ENCODE measurements at places on chromosomes 12 and 14. TPM values are rescaled to one million over a fixed set of nuclear protein-coding genes. Genes with fewer than 3 reads are reported as not detected.

Gene RIMBP2
- not detected for total RNA-seq

Gene KCNC2
- not detected for total RNA-seq

Gene RASSF3
- 28.8 TPM for total RNA-seq

Gene POTEM
- total RNA-seq, result not detected

Gene ART4
- under 0.01 TPM for total RNA-seq

Gene SLC6A12
- under 0.01 TPM for total RNA-seq

Gene GYS2
- not detected for total RNA-seq

Gene ATP5MC2
- total RNA-seq, result 189 TPM

Gene TRPV4
- 0.44 TPM for total RNA-seq

Gene MIPOL1
- 13.5 TPM for total RNA-seq

Gene EIF2S3B
- total RNA-seq, result 2.8 TPM

Gene RNU4-1
- total RNA-seq, result under 0.01 TPM

Gene ANO4
- 4.9 TPM for total RNA-seq

Gene ERBB3
- under 0.01 TPM for total RNA-seq

Gene SPRING1
- total RNA-seq, result 43.2 TPM

Gene RTL1
- total RNA-seq, result not detected

Gene SELPLG
- 2.1 TPM for total RNA-seq

Gene GALNT6
- total RNA-seq, result 10.5 TPM

Gene SLC4A8
- total RNA-seq, result 8.2 TPM

Gene ARHGAP9
- total RNA-seq, result 0.14 TPM

Gene CIDEB
- 0.22 TPM for total RNA-seq

Gene NTN4
- total RNA-seq, result 16.3 TPM

Gene CCDC38
- not detected for total RNA-seq

Gene TEX52
- not detected for total RNA-seq

Gene BATF
- 0.72 TPM for total RNA-seq

Gene CLEC14A
- under 0.01 TPM for total RNA-seq
